ENCODE measurements at places on chromosomes 5 and 9.
A peak's percentile ranks its signal among the peaks of the same experiment; 100 is the strongest.

DNA sequence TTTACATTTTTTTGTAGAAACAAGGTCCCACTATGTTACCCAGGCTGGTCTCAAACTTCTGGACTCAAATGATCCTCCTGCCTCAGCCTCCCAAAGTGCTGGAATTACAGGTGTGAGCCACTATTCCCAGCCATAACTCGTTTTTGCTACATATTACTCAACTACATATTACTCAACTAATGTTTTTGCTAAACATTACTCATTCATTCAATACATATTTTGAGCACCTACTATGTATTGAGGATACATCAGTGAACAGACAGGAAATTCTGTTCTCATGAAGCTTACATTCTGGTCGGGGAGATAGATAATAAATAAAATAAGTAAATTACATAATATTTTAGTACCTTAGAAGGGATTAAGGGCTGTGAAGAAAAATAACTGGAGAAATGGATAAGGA, 34.9 kb upstream of the STOM start:
- no peak for DNase-seq

DNA sequence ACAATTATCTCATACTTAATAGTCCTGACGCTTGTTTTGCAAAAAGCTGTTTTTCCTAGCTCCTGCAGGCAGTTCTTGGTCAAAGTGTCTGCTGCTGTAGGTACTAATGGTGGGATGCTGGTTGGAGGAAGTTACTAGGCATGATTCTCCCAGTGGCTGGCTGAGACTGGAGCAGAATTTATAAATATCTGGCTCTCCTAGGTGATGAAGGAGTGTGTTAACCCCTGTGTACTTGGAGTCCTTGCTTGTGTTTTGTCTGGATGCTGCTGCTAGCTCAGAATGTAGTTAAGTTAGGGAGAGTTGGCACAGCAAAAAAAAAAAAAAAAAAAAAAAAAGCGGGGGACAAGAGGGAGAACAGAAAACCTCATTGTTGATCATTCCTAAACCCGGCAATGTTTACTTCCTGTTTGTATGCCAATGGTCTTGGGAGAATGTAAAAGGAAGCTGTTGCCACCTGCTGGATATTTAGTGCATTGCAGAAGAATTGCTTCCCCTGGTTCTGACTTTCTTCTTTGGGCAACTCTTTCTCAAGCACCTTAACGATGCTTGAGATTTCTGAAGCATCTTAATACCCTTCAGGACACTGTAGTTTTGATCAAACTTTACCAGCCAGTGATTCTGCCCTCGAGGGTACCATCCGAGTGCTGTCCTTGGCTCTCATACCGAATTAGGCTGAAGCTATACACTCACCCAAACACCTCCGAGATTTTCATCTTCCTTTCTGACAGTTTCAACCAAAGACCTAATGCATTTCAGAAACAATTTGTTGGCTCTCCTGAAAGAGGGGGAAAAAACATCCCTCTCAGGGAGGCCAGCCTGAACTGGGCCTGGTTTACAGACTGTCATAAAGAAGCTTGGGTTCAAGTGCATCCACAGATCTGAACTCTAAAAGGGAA, 71.7 kb upstream of the WWC1 start:
- peak; percentile 84 for DNase-seq

- DNase-seq = no peak
These were observed 29.8 kb downstream of the JAKMIP2 start for GRCh38 chr5:147752666-147753290.

- DNase-seq = peak; percentile 16
These were observed 111.1 kb downstream of the PAM start for GRCh38 chr5:102866237-102866600.

- no peak for DNase-seq
These were observed 25.3 kb downstream of the GLRA1 start for GRCh38 chr5:151899399-151899798.

DNA sequence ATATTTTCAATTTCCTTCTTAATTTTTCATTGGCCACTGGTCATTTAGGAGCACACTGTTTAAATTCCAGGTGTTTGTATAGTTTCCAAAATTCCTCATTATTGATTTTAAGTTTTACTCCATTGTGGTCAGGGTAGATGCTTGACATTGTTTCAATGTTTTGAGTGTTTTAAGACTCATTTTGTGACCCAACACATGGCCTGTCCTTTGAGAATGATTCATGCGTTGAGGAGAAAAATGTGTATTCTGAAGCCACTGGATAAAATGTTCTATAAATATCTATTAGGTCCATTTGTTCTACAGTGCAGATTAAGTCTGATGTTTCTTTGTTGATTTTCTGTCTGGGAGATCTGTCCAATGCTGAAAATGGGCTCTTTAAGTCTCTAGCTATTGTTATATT, 24.4 kb upstream of the FNIP1 start:
- DNase-seq = peak; percentile 74

GRCh38 chr5:163915481-163915961, 410.1 kb downstream of the MAT2B start:
- no peak for DNase-seq

DNA sequence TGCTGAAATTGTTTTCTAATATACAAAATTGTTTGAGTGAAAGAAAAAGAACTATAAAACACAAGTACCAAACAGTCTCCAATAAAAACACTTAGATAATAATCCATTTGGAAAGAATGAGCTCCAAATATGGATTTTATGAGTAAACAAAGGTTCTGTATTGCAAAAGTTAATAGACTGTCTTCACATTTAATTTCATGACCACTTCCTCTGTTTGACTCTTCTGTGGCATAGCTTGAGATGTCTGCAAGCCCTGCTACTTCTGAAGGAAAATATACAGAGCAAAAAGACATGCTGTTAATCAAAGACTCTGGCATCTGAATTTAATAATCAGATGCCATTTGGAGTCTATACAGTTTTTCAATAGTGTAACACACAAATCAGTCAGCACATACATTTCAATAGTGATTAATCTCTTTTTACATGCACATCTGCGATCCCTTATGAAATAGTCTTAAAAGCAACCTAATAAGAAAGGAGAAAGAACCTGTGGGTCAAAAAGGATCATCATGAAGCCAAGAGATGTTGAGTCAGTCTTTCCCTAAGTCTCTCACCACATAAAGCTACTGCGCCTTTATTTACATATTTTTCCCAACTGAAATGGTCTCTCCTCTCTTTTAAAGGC, 165.4 kb upstream of the LHFPL2 start:
- DNase-seq = peak; percentile 56

- DNase-seq = no peak
These were observed 12.1 kb upstream of the TNFAIP8 start for GRCh38 chr5:119343766-119344165.

- DNase-seq = no peak
These were observed 401.6 kb downstream of the ANXA1 start for GRCh38 chr9:73553295-73553694.

GRCh38 chr5:179245031-179245430, 100.2 kb downstream of the ADAMTS2 start:
- no peak for DNase-seq

- no peak for DNase-seq
These were observed 25.2 kb downstream of the IL12B start for GRCh38 chr5:159304961-159305595.

DNA sequence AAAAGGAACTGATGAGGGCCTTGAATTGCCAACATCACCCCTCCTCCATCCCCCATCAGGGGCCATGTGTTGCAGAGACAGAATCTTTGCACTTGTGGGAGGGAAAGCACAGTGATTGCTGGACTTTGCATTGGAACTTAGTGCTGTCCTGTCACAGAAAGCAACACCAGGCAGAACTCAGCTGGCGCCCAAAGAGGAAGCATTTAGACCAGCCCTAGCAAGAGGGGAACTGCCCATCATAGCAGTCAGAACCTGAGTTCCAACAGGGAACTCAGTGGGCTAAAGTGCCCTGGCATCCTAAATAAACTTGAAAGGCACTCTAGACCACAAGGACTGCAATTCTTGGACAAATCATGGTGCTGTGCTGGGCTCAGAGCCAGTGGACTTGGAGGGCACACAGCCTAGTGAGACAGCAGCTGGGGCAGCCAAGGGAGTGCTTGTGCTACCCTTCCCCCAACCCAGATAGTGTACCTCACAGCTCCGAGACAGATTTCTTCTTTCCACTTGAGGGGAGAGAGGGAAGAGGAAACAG, 128.1 kb downstream of the ACTL7B start:
- DNase-seq = peak; percentile 27

GRCh38 chr9:92480291-92480771, 2.0 kb downstream of the ASPN start:
- DNase-seq = peak; percentile 13

DNA sequence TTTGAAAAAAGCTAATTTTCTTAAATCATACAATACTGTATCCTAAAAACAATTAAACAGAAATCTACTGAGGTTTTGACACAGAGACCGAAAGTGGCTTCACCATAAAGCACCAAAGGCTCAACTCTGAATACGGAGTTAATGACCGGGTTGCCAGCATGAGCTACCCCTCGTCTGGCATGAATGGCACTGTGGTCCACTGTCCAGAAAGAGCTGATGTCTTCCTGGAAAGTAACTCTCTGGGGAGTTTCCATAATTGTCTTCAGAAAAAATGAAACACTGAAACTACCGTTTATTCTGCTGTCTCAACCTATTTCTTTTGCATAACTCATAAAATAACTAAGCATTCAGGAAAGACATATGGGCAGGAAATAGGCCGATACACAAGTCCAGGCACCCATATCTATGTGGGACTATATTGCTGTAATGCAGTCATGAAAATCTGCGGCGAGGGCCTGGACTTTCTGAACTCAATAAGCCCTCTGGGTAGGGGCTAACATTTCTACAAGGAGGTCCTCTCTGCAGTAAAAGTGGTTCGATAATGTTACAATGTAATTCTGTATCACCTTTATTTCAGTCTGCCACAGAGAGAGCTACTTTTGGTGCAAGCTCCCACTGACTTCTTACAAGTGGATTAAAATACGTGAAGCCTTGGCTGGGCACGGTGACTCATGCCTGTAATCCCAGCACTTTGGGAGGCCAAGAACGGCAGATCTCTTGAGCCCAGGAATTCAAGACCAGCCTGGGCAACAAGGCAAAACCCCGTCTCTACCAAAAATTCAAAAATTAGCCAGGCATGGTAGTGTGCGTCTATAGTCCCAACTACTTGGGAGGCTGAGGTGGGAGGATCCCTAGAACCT, 52.4 kb downstream of the ANKH start:
- DNase-seq = peak; percentile 16

- DNase-seq = peak; percentile 40
These were observed 10.0 kb downstream of the MAP1B start for GRCh38 chr5:72117307-72117706.

DNA sequence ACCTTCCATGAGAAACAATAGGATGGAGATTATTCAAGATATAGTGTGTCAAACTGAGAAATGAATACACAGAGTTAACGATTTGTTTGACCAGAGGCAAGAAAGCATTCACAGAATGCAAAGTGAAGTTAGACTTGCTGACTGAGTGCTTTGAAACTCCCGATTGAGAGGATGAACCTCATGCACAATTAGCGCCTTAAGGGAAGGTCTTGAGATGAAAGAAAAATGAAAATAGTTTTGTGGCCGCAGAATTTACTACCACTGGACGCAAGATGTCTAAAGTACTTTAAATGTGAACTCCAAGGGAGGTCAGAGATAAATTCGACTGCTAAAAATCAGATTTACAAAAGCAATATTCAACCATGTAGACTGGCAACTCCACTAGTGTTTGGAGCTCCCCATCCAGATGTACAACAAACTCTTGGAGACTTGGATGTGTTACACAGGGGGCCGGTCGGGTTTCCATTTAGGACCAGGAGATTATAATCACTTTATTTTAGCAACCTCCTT, 707 bp upstream of the RIMOC1 start:
- no peak for DNase-seq

DNA sequence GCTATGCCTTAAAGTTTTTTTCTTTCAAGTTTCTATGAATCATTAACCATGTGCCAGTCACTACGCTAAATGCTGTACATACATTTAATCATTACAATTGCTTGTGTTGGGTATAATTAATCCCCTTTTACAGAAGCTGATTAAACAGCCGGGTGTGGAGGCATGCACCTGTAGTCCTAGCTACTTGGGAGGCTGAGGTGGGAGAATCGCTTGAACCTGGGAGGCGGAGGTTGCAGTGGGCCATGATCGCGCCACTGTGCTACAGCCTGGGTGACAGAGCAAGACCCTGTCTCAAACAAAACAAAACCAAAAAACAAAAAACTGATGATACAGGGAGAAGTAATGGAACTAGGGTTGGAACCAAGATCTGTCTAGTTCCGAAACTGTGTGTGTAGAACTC, 1.2 kb upstream of the UBE2R2 start:
- no peak for DNase-seq

- no peak for DNase-seq
These were observed 549.9 kb downstream of the ANXA1 start for GRCh38 chr9:73701415-73702057.

DNA sequence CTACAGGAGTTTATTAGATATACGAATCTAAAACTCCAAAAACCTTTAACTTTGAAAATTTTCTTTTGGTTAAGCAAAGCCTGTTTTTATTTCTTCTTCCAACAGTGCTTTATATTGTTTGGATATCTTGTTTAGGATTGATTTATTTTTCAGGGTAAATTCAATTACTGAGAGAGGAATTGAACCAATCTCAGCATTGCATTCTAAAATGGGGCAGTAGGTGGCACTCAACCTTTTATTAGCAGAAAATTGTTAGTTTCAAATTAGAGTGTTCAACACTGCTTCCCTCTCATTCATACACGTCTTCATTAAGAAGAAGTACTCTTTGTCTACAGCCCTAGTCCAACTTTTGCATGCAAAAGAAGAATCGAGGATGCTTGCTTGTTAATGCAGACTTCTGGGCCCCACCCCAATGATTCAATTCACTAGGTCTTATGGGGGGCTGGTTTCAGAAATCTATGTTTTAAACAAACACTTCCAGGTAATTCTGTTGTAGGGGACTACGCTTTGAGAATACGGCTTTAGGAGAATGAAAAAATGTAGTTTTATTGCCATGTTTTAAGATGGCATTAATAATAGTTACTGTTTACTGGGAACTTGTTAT, 26.6 kb downstream of the MRPL22 start:
- no peak for DNase-seq

DNA sequence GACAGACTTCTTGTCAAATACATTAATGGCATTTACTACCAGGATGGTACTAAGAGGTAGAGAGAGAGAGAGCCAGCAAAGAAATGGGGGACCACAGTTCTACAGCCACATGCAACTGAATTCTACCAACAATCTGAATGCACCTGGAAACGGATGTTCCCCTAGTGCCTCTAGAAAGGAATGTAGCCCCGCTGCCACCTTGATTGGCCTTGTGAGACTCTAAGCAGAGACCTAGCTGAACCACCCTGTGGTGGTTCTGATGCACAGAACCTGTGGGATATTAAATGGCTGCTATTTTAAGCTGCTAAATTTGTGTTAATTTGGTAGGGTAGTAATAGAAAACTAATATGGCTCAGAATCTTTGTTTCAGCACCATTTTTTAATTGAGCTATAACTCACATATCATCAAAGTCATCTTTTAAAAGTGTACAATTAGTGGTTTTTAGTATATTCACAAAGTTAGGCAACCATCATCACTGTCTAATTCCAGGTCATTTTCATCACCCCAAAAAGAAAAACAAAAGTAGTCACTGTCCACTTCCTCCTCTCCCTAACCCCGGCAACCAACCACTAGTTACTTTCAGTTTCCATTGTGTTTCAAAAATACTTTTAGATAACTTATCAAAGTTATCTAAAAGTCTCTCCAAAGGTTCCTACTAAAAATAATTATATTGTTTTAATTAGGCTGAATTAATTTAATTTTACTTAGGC, 51.7 kb downstream of the CPLANE1 start:
- no peak for DNase-seq

Data from AG10803 (cell line).